Esophagus squamous epithelium (tissue), 5 donors: ENCODE measurements at places on chromosomes 3 and 15.

DNA sequence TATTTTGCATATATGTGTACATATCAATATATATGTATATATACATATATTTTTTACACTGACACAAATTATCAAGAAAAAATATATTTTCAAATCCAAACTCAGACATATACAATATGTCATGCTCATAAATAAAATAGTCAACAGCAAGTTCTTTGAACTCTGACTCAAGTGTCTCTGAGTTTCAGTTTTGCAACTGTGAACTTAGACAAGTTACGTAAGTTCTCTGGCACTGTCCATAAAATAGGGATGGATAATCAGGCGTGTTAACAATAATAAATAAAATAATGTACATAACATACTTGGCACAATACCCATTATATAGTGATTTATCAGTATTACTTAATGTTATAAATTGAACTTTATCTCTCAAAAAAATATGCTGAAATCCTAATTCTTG lies 12.1 kb upstream of the XRN1 start:
- no peak for DNase-seq

- DNase-seq = no peak
Observed at GRCh38 chr3:70980646-70981170, 602.8 kb downstream of the FOXP1 start.

GRCh38 chr3:11224870-11225229 lies 47.3 kb upstream of the ATG7 start:
- DNase-seq = no peak

DNA sequence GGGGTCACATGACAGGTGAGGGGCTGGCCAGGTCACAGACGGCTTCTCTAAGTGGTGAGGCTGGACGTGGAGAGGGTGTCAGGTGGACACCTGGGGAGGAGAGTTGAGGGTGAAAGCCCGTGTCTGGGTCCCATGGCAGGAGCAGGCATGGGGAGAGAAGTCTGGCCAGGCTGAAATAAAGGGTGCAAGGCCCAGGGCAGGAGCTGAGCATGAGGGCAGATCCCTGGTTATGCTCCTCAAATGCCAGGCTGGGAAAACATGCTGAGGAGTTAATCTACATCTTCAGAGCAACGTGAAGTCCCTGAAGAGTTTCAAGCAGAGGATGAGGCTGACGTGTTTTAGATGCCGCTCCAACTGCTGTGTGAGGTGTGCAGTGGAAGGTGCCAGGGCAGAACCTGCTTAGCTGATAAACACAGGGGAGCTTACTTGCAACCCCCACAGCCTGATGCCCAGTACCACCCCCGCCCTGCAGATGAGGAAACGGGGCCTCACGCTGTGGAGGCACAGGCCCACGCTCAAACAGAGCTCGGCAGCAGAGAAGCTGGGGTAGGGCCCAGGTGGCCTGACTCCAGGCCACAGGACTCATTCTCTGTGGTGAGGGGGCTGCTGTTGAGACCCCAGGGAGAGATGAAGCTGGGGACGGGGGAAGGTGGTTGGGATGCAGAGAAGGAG lies 40.5 kb downstream of the HCN4 start:
- no peak for DNase-seq

GRCh38 chr3:52181543-52181942 lies 16.4 kb upstream of the ALAS1 start:
- no peak for DNase-seq

DNA sequence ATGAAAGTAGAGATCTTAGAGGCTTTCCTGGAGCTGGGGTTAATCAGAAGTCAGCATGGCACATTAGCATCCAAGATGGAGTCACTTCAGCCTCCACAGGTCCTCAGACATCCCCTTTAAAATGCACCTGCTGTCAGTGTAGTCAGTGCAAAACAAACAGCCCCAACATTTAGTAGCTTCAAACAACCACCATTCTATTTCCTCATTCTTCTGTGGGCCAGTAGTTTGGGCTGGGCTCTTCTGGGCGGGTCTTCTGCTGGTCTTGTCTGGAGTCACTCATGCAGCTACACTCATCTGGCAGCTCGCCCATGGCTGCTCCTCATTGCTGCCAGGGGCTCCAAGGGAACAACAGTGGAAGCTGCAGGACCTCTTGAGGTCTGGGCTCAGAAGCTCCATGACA lies 99.9 kb downstream of the TLE3 start:
- DNase-seq = no peak

DNA sequence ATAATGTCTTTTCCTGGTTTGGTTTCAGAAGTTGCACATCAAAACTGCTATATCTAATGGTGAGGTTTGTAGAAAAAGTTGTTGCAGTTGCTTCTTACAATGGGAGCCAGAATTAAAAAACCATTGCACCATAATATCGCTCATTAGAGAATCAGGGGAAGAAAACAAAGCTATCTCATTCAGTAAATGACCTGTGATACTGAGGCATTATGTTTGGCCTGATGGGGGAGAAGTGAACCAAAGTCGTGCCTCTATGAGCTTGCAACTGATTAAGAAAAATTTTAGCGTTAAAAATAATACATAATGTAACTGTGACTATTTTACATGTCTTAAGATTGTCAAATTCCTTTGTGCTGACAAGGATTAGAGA lies 60.2 kb upstream of the ARHGEF26 start:
- no peak for DNase-seq

DNA sequence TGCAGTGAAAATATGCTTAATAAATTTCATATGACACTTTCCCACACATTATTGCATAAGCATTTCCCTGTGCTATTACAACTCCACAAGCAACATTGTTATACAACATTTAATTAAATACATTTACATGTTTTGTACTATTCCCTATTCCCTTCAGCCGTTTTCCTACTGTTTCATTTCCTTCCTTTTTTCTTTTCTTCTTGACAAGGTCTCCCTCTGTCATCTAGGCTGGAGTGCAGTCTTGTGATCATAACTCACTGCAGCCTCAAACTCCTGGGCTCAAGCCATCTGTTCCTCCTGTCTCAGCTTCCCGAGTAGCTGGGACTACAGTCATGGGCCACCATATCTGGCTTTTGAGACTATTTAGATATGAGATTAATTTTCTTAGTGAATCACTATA lies 254.7 kb downstream of the NFKBIZ start:
- no peak for DNase-seq

- DNase-seq = no peak
Observed at GRCh38 chr15:89693696-89694095, 3.1 kb downstream of the WDR93 start.

DNA sequence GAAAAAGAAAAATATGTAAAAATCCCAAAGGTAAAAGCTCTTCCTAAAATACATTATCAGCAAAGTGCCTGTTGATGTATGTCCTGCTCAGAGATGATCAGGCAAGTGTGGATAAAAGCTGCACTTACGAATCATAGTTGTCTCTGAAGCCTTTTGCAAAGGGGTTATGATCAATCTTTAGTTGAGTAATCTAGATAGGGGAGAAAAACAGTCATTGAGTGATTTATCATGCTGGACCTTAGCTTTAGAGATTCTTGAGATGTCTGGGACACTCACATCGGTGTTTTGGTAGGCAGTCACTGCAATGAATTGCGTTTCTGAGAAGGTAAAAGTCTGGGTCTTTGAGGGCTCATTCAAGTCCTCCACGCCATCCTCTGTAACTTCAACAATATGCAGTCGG lies 3.7 kb downstream of the EOMES start:
- no peak for DNase-seq

DNA sequence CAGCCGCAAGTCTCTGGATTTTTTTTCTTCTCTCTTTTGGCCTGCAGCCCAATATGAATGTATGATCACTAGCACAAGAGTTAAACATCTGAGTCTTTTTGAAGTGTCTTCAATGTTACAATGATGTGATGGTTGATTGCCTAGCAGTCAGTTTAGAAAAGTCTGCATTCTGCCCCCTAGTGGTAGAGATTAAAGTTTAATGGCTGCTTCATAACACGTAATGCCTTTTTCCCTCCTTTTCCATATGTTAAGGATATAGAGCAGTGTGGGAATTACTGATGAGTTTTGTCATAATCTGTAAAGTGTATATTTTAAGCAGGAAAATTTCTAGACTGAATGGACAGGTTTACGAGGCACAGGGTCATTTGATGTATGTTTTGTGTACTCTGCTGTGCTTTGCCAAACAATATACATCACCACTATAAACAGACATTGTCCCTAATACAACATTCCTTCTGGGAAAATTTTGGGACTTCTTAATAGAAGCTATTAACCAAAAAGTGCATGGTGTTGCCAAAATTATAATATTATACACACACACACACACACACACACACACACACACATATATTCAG lies 1038.5 kb upstream of the NR2F2 start:
- DNase-seq = no peak

DNA sequence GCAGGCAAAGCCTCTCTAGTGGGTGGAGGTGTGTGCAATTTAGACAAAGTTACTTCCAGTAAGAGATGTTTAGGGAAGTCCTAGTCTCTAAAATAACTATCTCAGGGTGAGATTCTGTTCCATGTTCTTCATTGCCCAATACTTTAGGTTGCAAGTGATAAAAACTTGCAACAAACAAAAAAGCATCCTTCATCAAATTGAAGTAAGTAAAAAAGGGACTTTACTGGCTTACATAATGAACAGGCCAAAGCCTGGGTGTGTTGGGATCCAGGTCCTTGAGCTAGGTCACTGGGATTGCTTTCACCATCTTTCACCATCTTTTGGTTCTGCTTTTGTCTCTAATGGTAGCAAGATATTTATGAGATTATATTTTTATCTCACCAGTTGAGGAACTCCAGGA lies 38.3 kb downstream of the CX3CR1 start:
- no peak for DNase-seq

DNA sequence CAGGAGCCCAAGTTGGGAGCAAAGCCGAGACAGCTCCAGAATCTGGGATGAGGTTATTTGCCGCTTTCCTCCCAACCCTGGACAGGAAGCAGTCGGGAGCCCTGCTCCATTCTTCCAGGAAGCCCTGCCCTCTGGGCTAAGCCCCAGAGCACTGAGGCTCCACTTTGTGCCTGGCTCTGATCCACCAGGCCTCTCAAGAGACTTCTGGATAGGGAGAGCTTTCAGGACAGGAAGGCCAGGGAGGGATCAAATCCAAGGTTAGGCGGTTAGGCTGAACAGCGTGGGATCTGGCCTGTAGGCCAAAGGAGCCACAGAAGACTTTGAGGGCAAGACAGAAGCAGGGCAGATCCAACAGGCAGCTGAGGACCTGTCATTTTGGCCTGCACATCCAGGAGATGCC lies 835 bp downstream of the STOML1 start:
- no peak for DNase-seq

- no peak for DNase-seq
Observed at GRCh38 chr3:29639578-29640290, 358.9 kb downstream of the RBMS3 start.

- no peak for DNase-seq
Observed at GRCh38 chr3:14216257-14217048, 37.8 kb downstream of the LSM3 start.

GRCh38 chr3:170128977-170129431 lies 52.5 kb downstream of the PHC3 start:
- no peak for DNase-seq
